ENCODE measurements at places on chromosomes 3 and 15.

GRCh38 chr3:37392957-37393356, 218.6 kb upstream of the LRRFIP2 start:
- no peaks in the 10 kb centered on the region for H3K27me3 ChIP-seq
- DNase-seq = no peak
- H3K36me3 ChIP-seq = no peaks in the 10 kb centered on the region
- no peaks in the 10 kb centered on the region for H3K4me1 ChIP-seq
- no peak overlapping the region for H3K4me3 ChIP-seq

DNA sequence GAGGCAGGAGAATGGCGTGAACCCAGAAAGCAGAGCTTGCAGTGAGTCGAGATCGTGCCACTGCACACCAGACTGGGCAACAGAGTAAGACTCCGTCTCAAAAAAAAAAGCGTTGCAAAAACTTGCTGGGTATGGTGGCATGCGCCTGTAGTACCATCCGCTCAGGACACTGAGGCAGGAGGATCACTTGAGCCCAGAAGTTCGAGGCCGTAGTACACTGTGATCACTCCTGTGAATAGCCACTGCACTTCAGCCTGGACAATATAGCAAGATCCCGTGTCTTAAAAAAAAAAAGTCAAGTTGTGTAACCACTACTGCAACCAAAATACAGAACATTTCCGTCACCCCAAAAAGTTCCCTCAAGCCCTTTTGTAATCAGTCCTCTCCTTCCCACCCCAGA, 1.5 kb downstream of the ARPC4 start:
- no peak overlapping the region for H3K27ac ChIP-seq
- H3K27me3 ChIP-seq = no peaks in the 10 kb centered on the region
- H3K4me1 ChIP-seq = peaks cover 26% of the 10 kb centered on the region
- H3K36me3 ChIP-seq = peaks cover 54% of the 10 kb centered on the region

GRCh38 chr3:134143828-134144401, 106.7 kb downstream of the RYK start:
- no peaks in the 10 kb centered on the region for H3K4me1 ChIP-seq
- H3K36me3 ChIP-seq = no peaks in the 10 kb centered on the region
- no peak overlapping the region for H3K4me3 ChIP-seq
- H3K27ac ChIP-seq = no peak overlapping the region
- H3K27me3 ChIP-seq = no peaks in the 10 kb centered on the region

DNA sequence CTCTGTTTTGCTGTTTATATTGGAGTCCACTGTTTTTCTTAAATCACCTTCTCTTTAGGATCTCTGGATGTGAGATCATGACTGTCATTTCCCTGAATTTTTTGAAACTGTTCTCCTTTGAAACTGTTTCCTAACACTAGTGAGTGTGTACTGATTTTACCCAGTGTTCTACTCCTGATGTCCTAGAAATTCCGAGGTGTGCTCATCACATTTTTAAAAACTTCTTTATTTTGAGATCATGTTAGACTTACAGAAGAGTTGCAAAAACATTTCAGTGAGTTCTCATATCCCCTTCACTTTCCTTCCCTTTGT, 292.6 kb downstream of the NFKBIZ start:
- no peaks in the 10 kb centered on the region for H3K27me3 ChIP-seq
- no peak overlapping the region for H3K27ac ChIP-seq
- H3K4me1 ChIP-seq = no peaks in the 10 kb centered on the region
- DNase-seq = no peak
- H3K4me3 ChIP-seq = no peak overlapping the region

GRCh38 chr3:114697401-114697800, 403.6 kb downstream of the TIGIT start:
- no peak for DNase-seq
- H3K27ac ChIP-seq = no peak overlapping the region
- H3K36me3 ChIP-seq = no peaks in the 10 kb centered on the region
- H3K4me3 ChIP-seq = no peak overlapping the region

- no peak overlapping the region for H3K4me3 ChIP-seq
- no peaks in the 10 kb centered on the region for H3K4me1 ChIP-seq
- no peak overlapping the region for H3K27ac ChIP-seq
- H3K36me3 ChIP-seq = no peaks in the 10 kb centered on the region
Observed at GRCh38 chr3:99355465-99355864, 282.9 kb upstream of the COL8A1 start.

DNA sequence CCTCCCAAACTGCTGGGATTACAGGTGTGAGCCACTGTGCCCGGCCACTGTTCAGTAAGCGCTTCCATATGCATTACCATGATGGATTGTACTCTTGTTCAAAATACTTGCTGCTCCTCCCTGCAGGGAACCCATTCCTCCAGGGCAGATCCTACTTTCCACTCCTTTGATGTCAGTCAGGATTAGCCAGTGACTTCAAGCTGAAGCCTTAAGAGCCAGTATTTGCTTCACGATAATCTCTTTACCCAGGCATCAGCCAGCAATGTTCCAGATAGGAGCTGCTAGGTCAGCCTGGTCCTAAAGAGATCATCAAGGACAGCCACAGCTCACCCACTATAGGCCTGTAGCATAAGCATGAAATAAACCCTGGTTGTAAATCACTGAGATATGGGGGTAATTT, 96.5 kb upstream of the UBE2E2 start:
- no peak overlapping the region for H3K27ac ChIP-seq
- DNase-seq = no peak
- H3K36me3 ChIP-seq = no peaks in the 10 kb centered on the region
- H3K27me3 ChIP-seq = no peaks in the 10 kb centered on the region
- no peaks in the 10 kb centered on the region for H3K4me1 ChIP-seq

GRCh38 chr3:195012571-195012970, 258.4 kb downstream of the XXYLT1 start:
- no peak overlapping the region for H3K4me3 ChIP-seq
- DNase-seq = no peak
- H3K27ac ChIP-seq = no peak overlapping the region
- no peaks in the 10 kb centered on the region for H3K36me3 ChIP-seq
- H3K27me3 ChIP-seq = peaks cover 7% of the 10 kb centered on the region

- no peak for DNase-seq
- H3K4me1 ChIP-seq = peaks cover 3% of the 10 kb centered on the region
- no peaks in the 10 kb centered on the region for H3K27me3 ChIP-seq
- H3K27ac ChIP-seq = peak overlapping the region; percentile 2
- H3K4me3 ChIP-seq = no peak overlapping the region
- H3K36me3 ChIP-seq = peaks cover 88% of the 10 kb centered on the region
Observed at GRCh38 chr15:63560741-63561448, 36.3 kb upstream of the FBXL22 start.

GRCh38 chr3:99483841-99484240, 154.6 kb upstream of the COL8A1 start:
- H3K36me3 ChIP-seq = no peaks in the 10 kb centered on the region
- H3K4me3 ChIP-seq = no peak overlapping the region
- no peak overlapping the region for H3K27ac ChIP-seq
- no peaks in the 10 kb centered on the region for H3K4me1 ChIP-seq
- H3K27me3 ChIP-seq = no peaks in the 10 kb centered on the region

- no peak for DNase-seq
- peaks cover 86% of the 10 kb centered on the region for H3K4me1 ChIP-seq
- peak overlapping the region; percentile 88 for H3K27ac ChIP-seq
- no peak overlapping the region for H3K4me3 ChIP-seq
- peaks cover 6% of the 10 kb centered on the region for H3K36me3 ChIP-seq
- H3K27me3 ChIP-seq = no peaks in the 10 kb centered on the region
Observed at GRCh38 chr3:43294975-43295374, 8.6 kb downstream of the SNRK start.

DNA sequence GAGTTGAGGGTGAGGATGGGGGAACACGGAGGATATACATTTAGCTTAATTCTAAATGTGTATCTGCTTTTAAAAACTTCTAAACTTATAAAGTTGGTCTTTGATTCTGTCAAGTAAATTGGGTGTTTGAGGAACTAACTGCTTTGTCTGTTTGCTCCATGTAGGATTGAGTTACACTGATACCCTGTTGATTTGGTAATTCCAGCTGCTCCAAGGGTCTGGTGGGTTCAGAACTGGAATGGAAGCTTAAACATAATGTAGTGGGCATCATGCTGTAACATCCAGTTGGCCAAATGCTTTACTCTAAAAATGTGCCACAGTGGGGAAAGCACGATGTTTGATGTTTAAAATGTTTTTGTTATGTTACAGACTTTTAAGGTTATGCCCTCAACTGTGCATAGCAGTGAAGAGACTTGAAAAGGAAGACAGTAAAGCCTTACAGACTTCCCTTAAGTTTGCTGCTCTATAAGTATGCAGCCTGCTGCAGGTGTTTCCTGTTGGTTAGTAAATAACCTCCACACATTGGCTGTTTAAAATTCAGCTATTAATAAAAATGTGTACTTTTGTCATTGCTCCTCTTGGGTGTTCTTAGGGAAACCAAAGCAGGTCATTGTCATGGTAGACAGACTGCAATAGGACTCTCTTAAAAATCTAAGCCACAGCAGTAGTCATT, 5.9 kb upstream of the EDEM1 start:
- DNase-seq = peak; percentile 18
- H3K27ac ChIP-seq = peak overlapping the region; percentile 18
- no peaks in the 10 kb centered on the region for H3K4me1 ChIP-seq
- H3K36me3 ChIP-seq = peaks cover 38% of the 10 kb centered on the region
- no peaks in the 10 kb centered on the region for H3K27me3 ChIP-seq

DNA sequence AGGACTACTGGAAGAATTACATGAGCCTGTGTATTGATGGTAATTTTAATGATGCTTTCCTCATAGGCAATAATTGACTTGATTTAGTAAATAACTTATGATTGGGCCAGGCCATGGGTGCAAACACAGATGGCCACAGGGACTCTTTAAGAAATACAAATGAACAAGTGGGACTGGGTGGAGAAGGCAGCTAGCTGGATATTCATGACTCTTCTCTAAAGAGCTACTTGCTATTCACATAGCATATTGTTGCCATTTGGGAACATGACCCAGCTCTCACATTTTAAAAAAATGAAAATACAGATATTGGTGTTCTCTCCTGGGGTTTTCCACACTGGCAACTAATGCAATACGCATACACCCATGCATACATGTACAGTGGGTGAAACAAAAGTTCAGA, 178.3 kb downstream of the PTPRG start:
- H3K4me1 ChIP-seq = no peaks in the 10 kb centered on the region
- no peak overlapping the region for H3K27ac ChIP-seq
- H3K27me3 ChIP-seq = no peaks in the 10 kb centered on the region
- no peak overlapping the region for H3K4me3 ChIP-seq
- no peak for DNase-seq

- no peaks in the 10 kb centered on the region for H3K27me3 ChIP-seq
- H3K27ac ChIP-seq = no peak overlapping the region
- no peaks in the 10 kb centered on the region for H3K36me3 ChIP-seq
- DNase-seq = no peak
- peaks cover 15% of the 10 kb centered on the region for H3K4me1 ChIP-seq
Observed at GRCh38 chr3:31546162-31546561, 13.4 kb downstream of the STT3B start.

DNA sequence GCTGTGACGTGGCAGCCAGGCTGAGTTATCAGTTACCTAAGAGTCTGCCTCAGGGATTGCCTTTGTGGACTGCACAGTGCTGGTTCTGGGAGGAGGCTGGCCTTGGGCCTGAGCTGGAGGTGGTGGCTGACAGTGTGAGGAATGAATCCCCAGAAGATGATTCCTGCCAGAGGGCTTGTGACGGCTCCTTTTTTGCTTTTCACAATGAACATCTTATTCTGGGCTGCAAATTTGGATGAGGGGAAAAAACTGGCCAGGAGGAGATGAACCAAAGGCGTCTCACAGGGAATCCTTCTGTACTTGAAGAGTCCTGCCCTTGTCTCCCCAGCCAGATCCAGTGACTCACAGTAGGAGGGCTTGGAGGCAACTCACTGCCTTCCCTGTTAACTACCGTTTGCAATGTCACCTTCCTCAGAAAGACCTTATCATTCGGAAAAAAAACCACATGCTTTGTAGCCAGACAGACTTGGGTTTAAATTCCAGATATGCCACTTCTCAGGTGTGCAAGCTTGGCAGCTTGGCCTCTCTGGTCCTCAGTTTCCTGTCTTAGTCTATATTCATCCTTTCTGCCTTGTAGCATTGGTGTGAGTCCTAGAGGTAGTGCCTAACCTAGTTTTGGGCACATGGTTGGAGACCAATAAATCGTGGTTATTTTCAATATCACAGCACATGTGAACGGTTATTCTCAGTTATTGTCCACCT, 19.1 kb downstream of the ST6GAL1 start:
- H3K36me3 ChIP-seq = peaks cover 52% of the 10 kb centered on the region
- no peaks in the 10 kb centered on the region for H3K27me3 ChIP-seq
- peaks cover 5% of the 10 kb centered on the region for H3K4me1 ChIP-seq
- no peak overlapping the region for H3K27ac ChIP-seq

DNA sequence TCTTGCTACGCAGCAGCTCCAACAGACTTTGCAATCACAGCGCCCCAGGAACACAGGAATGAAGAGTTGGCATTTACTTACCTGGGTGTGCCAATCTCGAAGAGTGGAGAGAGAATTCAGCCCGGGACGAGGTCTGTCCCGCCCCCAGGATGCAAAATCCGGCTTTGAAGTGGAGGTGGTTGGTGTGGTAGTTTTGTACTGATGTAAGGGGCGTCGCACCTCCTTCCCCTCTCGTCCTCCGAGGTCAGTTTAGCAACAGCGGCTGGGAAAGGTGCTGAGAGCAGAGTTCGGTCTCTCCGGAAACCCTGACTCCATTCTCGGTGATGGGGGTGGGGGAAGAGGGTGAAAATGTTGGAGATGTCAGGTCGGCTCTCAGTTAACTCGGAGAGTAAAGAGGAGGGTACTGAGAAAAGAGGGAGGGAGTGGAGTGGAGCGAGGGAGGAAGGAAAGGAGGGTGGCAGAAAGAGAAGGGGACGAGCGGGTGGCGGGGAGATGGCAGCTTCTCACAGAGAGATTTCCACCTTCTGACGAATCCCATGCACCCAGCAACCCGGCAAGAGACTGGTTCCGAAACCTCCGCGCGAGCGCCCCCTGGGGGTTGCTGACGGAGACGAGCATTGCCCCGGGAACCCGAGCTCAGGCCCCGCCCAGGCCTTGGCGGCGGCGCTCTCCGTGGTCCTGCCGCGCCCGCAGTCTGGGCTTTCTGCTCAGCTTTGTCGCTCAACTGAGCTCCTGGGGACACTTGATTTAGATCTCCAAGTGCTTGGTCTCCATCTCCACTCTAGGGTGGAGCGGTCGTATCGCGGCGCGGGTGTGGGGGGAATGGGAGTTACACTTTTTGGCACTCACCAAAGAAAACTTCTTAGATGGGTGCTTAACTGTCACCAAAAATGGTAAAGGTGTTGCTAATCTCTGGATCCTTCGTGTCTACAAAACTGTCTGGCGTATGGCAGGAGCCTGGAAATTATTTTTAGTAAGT, at the start of gene CPNE4:
Gene CPNE4 (minus strand): TSS at position 529 of the 979 bp plus-strand sequence.
- H3K27me3 ChIP-seq = peaks cover 28% of the 10 kb centered on the region
- H3K4me1 ChIP-seq = peaks cover 4% of the 10 kb centered on the region
- DNase-seq = peak; percentile 10
- H3K4me3 ChIP-seq = peak within 1 kb of the TSS; percentile 39
- no peak within 1 kb of the TSS for H3K27ac ChIP-seq

All from T-cell (primary cell).